Left colon (tissue), 2 donors: ENCODE measurements at places on chromosomes 3 and 15. TPM values are rescaled to one million over a fixed set of nuclear protein-coding genes. Genes with fewer than 3 reads are reported as not detected.

Gene NANOGP8
- total RNA-seq: 0.34 TPM

Gene SNRPA1
- 48.2 TPM for total RNA-seq

Gene USP13
- 4.3 TPM for total RNA-seq

Gene ARGFX
- not detected for total RNA-seq

Gene CLRN1
- not detected for total RNA-seq

Gene GRAMD2A
- total RNA-seq: 1.0 TPM

Gene INAFM2
- total RNA-seq: 18.1 TPM

Gene KIF7
- total RNA-seq: 2.5 TPM

Gene ZNF106
- total RNA-seq: 48.6 TPM

Gene SV2B
- 0.61 TPM for total RNA-seq

Gene SHF
- total RNA-seq: 5.6 TPM

Gene AADACL2
- total RNA-seq: 0.18 TPM

Gene ITIH3
- total RNA-seq: 0.46 TPM

Gene ISLR
- 4.8 TPM for total RNA-seq

Gene CADM2
- 2.5 TPM for total RNA-seq

Gene P3H2
- total RNA-seq: 46.4 TPM

Gene GPR62
- total RNA-seq: not detected
